Suppressor macrophage treated with lipopolysaccharide for 4 hours (primary cell): ENCODE measurements at places on chromosomes 3 and 15.

- DNase-seq = no peak
Observed at GRCh38 chr3:148367756-148368155, 329.9 kb upstream of the AGTR1 start.

DNA sequence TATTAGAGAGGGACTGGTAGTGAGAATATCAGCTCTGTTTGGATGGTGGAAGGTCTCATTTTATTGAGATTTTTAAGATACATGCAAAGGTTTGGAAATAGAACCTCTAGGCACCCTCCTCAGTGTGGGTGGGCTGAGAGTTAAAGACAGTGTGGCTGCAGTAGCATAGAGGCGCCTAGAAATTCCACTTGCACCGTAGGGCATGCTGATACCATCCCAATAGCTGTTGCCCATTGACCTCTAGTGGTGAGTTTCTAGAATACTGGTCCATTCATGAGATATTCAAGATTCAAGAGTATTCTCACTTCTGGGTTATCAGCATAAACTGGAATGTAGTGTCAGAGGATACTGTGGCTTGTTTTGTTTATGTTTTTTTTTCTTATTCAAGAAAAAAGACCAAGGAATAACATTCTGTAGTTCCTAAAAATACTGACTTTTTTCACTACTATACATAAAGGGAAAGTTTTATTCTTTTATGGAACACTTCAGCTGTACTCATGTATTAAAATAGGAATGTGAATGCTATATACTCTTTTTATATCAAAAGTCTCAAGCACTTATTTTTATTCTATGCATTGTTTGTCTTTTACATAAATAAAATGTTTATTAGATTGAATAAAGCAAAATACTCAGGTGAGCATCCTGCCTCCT is 87.2 kb downstream of the TGFBR2 start:
- DNase-seq = peak; percentile 78

DNA sequence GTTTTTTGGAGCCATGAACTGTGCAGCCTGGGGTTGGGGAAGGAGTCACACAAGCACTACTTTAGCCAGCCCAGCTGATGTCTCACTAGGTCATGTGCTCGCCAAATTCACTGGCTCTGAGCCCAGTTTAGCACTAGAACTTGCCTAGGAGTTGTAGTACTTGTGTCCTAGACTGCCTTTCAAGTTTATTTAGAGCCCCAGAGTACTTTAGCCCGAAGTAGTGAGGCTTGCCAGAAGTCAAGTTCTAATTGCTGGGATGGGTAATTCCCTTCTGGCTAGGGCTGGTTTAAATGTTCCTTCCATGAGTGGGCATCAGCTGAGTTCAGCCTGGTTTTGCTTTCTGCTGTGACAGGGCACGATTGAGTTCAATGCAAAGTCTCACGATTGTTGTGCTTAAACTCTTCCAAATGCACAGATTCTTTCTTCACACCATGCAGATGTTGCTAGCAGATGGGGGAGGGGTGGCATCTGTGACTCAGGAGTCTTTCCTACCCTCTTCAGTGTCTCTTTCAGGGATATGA is 228.2 kb upstream of the ZPLD1 start:
- DNase-seq = peak; percentile 34

- peak; percentile 48 for DNase-seq
Observed at GRCh38 chr3:184380185-184380626, 352 bp downstream of the CHRD start.

DNA sequence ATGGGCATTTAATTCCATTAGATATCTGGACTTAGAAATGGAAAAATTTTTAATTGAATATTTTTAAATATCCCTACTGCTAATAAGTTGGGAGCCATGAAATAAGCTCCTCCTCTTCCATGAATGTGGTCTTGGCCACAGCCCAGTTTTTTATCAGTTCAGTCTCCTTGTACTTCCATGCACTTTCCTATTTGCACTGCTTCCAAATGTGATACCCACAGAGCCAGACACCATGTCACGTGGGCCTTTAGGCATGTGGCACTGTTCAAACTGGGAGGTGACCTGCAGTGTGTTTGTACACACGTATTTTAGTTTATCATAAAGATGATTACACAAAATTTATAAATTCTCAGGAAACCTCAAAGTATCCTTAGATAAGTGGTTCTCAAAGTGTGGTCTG is 80.1 kb upstream of the DGKG start:
- DNase-seq = no peak
